ENCODE measurements at places on chromosomes 5 and 9. TPM values are rescaled to one million over a fixed set of nuclear protein-coding genes. Genes with fewer than 3 reads are reported as not detected.

Gene CCDC192
- total RNA-seq: not detected

Gene MYOZ3
- 0.72 TPM for total RNA-seq

Gene PTGER4
- 0.57 TPM for total RNA-seq

Gene PDLIM4
- 37.3 TPM for total RNA-seq

Gene RC3H2
- 47.7 TPM for total RNA-seq

Gene NOXA1
- total RNA-seq: 0.36 TPM

Gene ENTPD8
- not detected for total RNA-seq

Gene ORM2
- total RNA-seq: not detected

Gene ADGRD2
- total RNA-seq: not detected

Gene TYRP1
- 1.1 TPM for total RNA-seq

Gene PCDHGC4
- 2.5 TPM for total RNA-seq

Gene GALNT12
- total RNA-seq: 138 TPM

Gene PLK2
- 400 TPM for total RNA-seq

Gene CNTNAP3B
- total RNA-seq: 6.4 TPM

Gene ENTPD2
- total RNA-seq: not detected

Gene GNA14
- total RNA-seq: 6.1 TPM

Gene REEP2
- total RNA-seq: 1.1 TPM

Gene CBY3
- total RNA-seq: not detected

Gene FOXD4L5
- total RNA-seq: under 0.01 TPM

Gene PCDHGB6
- total RNA-seq: 3.8 TPM

Gene BARHL1
- not detected for total RNA-seq

Gene HSPB3
- not detected for total RNA-seq

Gene BTNL9
- total RNA-seq: not detected

Gene PPP3R2
- not detected for total RNA-seq

Gene PRELID1
- 118 TPM for total RNA-seq

Gene SYK
- total RNA-seq: not detected

Gene CFAP77
- not detected for total RNA-seq

Gene TLR4
- 16.8 TPM for total RNA-seq

Gene GMCL2
- total RNA-seq: not detected

Gene F2RL2
- total RNA-seq: 18.6 TPM

Gene TMEM232
- 4.7 TPM for total RNA-seq

Gene STOM
- 115 TPM for total RNA-seq

Gene OGN
- 140 TPM for total RNA-seq

Measured in fibroblast of the aortic adventitia (primary cell).